Retina (tissue), 1 donor: ENCODE measurements at places on chromosomes 5 and 9.
A peak's percentile ranks its signal among the peaks of the same experiment; 100 is the strongest.

DNA sequence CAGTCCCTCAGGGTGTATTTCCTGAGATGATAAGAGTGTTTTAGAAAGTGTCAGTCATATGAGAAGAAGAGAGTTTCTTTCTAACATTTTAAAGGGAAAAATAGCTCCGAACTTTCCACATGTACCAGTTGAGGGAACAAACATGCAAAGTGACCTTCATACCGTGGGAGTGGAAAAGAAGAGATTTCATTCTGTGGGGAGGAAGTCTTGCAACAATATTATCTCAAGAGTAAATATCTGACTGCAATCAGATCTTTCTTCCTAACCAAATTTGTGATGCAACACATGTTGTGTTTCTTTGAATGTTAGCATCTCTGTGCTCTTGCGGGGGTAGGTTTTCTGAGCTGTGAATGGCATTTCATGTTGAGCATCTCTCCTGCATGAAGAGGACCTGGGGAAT is 30.6 kb downstream of the ANKRD55 start:
- DNase-seq, result no peak

DNA sequence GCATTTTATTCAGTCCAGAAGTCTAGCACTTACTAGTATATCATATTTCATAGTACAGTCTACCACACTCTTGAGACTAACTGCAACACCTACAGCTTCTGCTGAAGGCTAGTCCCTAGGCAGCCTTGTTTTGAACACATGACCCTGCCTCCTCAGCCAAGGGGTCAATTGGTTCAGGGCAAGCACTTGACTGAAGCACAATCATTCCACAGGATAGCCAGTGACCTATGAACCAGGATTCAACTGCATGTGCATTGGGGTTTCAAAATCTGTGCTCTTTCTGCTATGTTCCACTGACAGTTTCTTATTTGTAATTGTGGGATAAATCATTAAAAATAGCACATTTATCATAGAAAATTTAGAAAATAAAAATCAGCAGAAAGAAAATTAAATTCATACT is 186.8 kb downstream of the TMEM161B start:
- no peak for DNase-seq

DNA sequence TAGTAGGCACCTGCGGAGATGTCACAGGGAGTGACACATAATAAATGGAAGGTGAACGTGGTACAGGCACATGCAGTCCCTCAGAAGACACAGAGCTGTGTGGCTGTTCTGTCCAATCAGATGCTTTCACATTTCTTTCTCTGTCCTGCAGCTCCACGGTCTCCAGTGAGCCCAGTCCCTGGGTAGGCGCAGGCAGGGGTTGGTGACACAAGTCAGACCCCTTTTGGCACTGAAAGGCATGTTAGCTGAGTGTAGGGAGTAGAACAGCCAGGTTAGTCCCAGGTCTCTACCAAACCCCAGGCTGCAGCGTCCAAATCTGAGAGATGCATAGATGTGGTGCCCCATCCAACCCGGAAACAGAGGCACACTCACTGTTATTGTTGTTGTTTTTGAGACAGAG is 2.8 kb downstream of the SLC31A2 start:
- DNase-seq, result no peak

DNA sequence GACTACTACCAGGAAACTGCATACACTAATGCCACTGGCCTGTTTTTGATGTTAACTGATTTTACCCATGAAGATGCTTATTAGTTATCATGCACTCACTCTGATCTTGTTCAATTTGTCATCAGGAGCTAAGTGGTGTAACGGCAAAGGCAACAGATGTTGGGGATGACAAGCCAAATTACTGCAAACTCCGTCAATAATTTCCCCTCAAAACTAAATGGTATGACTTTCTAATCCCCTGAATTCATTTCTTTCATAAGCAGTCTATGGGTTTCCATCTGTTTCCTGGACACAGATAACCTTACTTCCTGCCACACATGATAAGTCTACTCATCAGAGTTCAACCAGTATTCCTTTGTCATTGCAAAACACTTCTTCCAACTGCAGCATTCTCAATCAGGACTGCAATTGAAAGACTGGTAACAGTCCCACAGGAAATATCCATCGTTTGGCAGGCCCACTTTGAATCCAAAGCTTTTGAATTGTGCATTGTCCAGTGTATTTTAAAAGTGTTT is 96.2 kb upstream of the SMC2 start:
- DNase-seq, result no peak

- peak; percentile 91 for DNase-seq
These were observed at the start of gene RPP25L for GRCh38 chr9:34611811-34612787. TSS of gene RPP25L (minus strand) at chr9:34612097. CDS start at chr9:34611296, 801 bp downstream.

- no peak for DNase-seq
These were observed 73.8 kb upstream of the CPLX2 start for GRCh38 chr5:175797521-175798038.

- peak; percentile 44 for DNase-seq
These were observed 122.0 kb downstream of the DRD1 start for GRCh38 chr5:175321927-175322532.

GRCh38 chr9:38419181-38419580 is 5.1 kb downstream of the IGFBPL1 start:
- DNase-seq, result no peak

DNA sequence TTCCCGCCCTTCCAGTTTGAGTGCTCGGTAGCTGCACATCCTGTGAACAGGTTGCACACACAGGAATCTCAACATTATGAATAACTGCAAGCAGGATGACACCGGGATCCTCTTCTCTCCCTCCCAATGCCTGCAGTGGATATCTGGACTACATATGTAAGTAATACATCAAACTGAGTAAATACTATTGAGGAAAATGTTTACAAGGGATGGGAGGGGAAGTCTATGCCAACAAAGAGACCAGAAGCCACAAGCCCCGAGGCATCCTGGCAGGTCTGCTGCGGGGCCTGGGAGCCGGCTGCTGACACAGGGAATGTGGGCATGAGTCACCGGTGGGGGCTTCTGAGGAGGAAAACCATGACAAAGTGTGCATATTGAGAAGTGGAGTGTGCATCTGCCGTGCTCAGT is 8.6 kb upstream of the ANKRD33B start:
- no peak for DNase-seq

- DNase-seq, result no peak
These were observed 10.5 kb downstream of the SH2D3C start for GRCh38 chr9:127767909-127768331.

- no peak for DNase-seq
These were observed 27.4 kb upstream of the TMC1 start for GRCh38 chr9:72494051-72494450.

- DNase-seq, result no peak
These were observed 108.9 kb downstream of the PSD2 start for GRCh38 chr5:139904566-139904815.

- no peak for DNase-seq
These were observed 118.6 kb downstream of the ARRDC3 start for GRCh38 chr5:91264311-91265051.

- no peak for DNase-seq
These were observed 234.1 kb upstream of the DMRT1 start for GRCh38 chr9:607417-607816.

GRCh38 chr9:79694676-79695400 is 123.1 kb downstream of the TLE4 start:
- peak; percentile 40 for DNase-seq

DNA sequence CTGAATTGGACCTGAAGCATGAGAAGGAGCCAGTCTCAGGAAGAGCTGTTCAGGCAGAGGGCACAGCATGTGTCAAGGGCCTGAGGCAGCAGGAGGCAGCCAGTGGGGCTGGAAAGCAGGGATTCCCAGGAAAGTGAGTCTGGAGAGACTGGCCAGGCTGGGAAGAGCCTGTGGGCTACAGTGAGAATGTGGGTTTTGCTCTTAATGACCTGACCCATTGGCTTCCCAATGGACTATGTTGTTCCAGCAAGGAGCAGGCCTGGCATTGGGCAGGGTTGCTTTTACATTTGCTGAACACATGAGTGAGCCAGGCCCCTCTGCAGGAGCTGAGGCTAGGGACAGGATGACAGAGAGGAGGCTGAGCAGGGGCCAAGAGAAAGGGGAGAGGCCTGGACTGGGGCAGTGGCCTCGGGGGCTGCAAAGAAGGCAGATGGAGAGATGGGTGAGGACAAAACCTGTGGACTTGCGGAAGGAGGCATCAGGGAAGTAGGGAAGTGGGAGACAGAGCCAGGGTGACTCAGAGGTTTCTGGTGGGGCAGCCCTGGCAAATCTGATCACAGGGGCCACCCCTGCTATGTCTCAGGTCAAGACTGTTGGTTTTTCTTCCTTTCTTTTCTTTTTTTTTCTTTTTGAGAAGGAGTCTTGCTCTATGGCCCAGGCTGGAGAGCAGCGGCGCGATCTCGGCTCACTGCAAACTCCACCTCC is 65.9 kb upstream of the NEK6 start:
- DNase-seq, result no peak

- DNase-seq, result peak; percentile 26
These were observed 72.3 kb upstream of the NIPAL4 start for GRCh38 chr5:157387683-157388093.

- no peak for DNase-seq
These were observed 16.0 kb upstream of the PAPPA start for GRCh38 chr9:116137581-116137980.

DNA sequence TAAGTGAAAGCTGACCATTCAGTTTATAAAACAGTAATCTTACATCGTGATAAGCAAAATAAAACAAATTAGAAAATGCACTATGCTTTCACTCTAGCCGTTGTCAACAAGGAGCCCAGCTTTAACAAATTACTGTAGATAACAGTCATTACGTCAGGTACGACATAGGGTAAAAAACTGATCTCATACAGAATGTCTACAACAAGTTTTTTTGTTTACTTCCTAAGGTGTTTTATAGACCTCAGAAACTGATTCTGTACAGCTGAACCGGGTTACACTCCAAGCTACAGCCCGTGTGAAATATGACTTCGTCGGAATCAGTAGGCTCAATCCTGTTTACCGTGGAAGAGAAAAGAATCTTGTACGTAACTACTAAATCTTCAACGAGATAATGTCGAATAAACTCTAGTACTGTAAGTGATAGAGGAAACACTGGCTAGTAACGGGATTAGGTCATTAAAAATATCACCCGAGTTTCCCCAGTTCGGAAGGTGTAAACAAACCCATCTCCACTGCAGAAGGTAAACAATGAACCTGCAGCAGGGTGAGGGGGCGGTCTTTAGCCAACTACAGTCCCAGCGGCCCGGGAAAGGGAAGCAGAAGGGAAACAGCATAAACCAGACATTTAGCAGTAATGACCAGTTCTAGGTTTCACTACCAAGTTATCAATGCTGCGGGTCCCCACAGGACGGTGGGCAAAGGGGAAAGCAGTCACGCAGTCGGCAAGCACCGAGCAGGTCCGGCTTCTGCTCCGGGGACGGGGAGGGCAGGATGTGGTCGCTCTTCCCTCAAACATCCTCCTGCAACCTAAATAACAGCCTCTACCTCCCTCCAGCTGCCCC is 1.1 kb downstream of the RICTOR start:
- peak; percentile 88 for DNase-seq

DNA sequence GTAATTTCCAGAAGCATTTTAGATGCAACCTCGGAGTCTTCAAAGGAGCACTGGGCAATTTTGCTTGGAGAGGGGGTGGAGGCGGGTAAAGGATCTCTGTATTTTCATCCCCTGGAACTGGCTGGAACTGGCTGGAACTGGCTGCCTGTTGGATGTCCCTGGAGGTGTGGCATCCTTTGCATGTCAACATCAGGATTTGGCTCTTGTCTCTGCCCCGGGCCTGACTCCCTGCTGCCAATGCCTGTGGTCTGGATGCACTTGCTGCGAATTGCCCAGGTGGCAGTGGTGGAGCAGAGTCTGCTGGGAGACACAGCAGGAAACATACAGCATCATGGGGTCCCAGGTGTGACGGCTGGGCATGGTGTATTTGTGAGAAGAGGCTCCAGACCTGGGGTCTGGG is 391.3 kb downstream of the GADD45G start:
- no peak for DNase-seq

GRCh38 chr9:111284703-111285102 is 45.3 kb downstream of the OR2K2 start:
- DNase-seq, result no peak

DNA sequence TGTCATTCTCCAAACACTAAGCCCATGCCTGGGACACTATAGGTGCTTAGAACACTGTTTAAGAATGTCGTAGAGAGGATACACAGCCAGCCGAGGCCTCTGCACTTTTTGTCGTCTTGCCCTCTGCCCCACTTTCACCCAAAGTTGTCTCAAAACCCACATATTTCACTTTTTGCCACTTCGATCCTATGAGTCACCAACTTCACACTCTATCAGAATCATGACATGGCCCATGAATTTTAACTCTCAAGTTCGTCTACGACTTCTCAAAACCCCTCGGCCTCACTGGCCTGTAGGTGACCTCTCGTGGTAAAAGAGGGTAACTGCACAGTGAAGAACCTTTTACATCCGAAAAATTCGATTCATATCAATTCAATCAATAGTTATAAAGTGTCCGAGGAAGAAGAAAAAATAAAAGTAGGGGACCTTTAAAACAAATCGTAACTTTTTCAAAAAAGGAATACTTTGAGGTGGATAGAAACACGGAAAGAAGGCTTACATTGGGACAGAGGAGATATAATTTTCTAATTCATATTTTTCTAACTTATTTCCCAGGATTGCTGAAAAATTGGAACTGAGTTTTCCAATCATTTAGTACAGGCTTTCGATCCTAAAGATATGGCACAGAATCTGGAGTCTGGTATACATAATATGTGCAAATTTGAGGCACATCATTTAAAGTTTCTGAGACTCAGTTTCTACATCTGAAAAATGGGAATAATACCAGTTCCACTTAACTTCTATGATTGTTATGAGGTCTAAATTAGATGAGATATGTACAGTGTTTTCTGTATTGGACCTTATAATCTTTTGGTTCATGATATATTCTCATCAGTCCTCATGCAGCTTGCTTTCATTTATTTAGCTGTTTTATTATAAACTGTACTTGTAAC is 122.6 kb downstream of the APBA1 start:
- peak; percentile 66 for DNase-seq

GRCh38 chr9:121450241-121450640 is 49.4 kb downstream of the GGTA1 start:
- no peak for DNase-seq

- no peak for DNase-seq
These were observed 110.2 kb upstream of the DAPK1 start for GRCh38 chr9:87387351-87388011.

DNA sequence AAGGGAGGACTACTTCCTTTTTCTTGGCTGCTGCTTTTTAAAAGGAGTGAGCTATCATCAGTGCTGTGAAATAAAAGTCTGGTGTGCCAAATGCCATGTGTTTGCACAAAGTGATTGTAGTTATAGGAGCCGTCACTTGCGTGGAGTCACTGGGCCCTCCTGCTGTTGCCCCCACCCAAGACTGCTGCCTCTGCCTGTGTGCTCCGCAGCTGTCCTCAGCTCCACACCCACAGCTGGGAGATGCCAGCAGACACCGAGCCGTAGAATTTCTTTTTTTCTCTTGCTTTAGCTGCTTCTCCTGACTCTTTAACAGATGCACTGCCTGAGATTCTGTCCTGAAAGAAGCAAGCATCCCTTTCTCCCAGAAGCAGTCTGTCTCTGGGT is 9.8 kb upstream of the GLE1 start:
- no peak for DNase-seq

DNA sequence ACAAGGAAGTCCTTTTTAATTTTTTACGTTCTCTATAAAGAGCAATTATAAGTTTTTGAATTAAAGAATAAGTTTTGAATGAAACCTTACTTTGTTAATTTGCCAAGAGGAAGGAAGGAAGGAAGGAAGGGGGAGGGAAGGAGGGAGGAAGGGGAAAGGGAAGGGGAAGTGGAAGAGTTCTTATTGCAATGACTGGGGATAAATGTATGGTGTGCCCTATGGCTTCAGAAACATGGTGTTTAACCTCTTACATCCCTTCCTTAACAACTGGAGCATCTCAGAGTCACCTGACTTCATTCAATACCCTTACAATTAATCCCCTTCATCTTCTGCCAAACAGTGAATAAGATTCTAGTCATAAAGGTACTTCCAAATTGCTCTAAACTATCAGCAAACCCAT is 16.0 kb downstream of the CEMIP2 start:
- DNase-seq, result no peak
